ENCODE measurements at places on chromosomes 2 and 18.
A peak's percentile ranks its signal among the peaks of the same experiment; 100 is the strongest.

DNA sequence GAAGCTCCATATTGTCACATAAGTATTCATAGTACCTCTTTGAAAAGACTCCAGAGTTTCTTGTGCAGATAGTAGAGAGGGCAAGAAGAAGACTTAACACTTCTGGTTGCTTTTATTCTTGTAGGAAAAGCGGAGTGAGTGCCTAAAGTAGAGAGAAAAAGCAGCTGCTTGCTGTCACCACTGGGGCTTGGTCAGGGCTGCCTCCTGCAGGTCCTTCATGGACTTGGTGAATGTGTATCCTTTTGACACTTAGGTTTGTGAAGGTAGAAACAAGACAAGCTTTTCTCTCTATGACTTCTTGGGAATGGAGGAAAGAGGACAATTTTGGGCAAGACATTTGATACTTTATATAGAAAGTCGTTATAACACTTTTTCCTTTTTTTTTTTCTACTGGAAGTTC, 312.8 kb upstream of the FANCL start:
- DNase-seq, result no peak

DNA sequence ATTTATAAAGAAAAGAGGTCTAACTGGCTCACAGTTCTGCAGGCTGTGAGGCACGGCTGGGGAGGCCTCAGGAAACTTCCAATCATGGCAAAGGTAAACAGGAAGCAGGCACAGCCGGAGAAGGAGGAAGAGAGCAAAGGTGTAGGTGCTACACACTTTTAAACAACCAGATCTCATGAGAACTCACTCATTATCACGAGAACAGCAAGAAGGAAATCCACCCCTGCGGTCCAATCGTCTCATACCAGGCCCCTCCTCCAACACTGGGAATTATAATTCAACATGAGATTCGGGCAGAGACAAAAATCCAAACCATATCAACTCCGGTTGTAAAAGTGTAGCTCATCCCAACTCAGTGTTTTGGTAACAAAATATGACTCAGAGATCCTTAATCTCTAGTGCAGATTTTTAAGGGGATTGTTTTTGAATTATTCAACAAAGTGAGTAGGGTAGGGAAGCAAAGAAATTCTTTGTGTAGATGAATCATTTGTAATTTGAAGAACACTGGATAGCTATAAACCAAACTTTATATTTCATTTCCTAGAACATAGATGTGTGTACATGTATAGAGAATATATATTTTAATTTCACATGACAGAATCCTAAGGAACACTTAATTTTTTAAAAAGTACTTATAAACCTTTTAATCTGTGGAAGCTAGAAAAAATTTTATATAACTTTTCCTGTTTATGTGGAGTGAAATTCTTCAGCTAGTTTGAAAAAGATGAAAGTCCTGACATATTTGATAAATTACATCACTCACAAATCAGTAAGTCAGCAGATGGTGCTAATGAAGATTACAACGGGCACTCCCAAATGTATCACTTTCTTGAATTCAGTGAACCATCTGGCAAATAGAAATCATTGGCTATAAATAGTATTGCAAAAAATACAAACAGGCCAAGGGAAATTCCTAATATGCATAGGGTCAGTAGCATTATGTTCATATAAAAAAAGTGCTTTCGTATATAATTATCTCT, 130.1 kb downstream of the OLA1 start:
- DNase-seq, result no peak

DNA sequence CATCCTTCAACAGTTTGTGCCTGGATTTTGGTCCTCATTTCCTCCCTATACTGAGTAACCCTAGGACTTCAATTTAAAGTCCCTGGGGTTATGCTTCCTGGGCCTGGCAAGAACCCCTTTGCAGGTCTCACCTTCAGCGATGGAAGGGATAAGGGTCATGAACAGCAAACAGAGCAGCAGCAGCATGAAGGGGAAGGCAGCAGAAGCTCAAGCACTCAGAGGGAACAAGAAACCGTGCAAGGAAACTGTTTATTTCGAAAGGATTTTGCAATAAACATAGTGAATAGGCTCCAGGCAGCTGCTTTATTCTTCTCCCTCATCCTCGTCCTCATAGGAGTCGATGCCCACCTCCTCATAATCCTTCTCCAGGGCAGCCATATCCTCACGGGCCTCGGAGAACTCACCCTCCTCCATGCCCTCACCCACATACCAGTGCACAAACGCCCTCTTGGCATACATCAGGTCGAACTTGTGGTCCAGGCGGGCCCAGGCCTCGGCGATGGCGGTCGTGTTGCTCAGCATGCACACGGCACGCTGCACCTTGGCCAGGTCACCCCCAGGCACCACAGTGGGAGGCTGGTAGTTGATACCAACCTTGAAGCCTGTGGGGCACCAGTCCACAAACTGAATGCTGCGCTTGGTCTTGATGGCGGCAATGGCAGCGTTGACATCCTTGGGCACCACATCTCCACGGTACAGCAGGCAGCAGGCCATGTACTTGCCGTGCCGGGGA, 2.8 kb upstream of the TUBA4B start:
- no peak for DNase-seq

- no peak for DNase-seq
Measured at GRCh38 chr2:157684940-157685466, 56.3 kb upstream of the ACVR1C start.

- no peak for DNase-seq
Measured at GRCh38 chr2:224970311-224970710, 72.0 kb downstream of the DOCK10 start.

DNA sequence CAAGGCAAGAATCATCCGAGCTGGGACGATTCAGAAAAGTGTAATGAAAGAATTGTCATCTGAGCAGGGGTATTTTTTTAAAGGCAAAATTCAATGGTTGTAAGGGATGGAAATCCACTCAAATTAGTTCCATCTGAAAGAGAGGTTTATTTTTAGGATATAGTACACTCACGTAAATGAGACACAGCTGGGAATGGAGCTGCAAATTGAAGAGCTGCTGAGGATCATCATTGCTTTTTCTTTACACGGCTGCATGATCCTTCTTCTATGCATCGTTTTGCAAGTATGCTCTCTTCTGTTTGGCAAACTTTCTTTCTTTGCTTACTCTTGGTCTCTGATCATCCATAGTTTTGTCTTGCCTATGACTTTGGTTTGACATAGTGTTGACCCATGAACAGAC, 27.4 kb upstream of the CUL3 start:
- no peak for DNase-seq

DNA sequence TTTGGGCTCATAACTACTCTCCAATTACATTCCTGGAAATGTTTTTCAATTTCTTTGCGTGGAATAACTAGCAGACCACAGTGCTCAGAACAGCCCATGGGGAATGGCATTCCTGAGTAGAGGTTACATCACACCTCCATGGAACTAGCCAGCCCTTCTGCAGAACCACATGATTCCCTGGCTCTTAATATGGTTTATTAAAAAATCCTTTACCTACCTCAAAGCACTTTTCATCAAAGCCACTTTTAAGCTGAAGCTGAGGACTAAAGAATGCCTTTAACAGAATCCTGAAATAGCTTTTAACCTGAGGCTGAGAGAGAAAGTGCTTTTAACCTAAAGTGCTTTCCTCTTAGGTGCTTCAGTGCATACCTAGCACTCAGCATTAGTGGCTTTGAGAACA, 376.3 kb downstream of the ARHGAP15 start:
- no peak for DNase-seq

- no peak for DNase-seq
Measured at GRCh38 chr18:56026509-56026908, 438.5 kb upstream of the TCF4 start.

- no peak for DNase-seq
Measured at GRCh38 chr2:70371753-70372152, 69.9 kb upstream of the FAM136A start.

DNA sequence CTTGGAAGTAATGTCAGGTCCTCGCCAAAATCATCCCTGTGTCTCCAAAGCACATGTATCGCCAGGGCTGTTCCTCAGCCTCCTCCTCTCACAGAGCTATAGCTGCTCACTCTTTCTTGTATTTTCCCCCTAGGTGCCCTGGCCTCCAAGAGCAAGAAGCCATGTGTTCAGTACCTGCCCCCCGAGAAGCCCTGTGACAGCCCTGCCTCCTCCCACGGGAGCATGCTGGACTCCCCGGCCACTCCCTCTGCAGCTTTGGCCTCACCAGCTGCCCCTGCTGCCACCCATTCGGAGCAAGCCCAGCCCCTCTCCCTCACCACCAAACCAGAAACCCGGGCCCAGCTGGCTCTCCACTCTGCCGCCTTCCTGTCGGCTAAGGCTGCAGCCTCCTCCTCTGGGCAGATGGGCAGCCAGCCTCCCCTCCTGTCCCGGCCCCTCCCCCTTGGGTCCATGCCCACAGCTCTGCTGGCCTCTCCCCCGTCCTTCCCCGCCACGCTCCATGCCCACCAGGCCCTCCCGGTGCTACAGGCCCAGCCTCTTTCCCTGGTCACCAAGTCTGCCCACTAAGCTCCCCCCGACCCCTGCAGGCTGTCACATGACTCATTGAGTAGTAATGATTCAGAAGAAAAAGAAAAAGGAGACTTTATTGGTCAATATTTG, 18.8 kb downstream of the TGOLN2 start:
- no peak for DNase-seq

GRCh38 chr18:57749604-57749970, 53.5 kb downstream of the ATP8B1 start:
- no peak for DNase-seq

DNA sequence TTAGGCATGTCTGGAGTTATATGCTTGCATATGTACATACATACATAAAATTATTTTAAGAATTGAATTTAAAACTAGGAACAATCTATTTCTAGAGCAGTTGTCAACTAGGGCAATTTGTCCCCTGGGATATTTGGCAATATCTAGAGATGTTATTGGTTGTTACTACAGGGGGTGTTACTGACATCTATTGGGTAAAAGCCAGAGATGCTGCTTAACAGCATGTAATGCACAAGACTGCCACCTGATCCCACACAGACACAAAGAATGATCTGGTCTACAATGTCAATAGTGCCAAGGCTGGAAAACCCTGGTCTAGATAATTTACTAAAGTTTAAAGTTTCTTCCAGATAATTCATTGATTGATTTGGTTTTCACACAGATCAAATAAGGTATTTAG, 185.3 kb downstream of the NYAP2 start:
- DNase-seq, result no peak

GRCh38 chr2:239813261-239814115, 211.7 kb downstream of the NDUFA10 start:
- peak; percentile 71 for DNase-seq

Data from suprapubic skin (tissue), 4 donors.